ENCODE measurements at places on chromosomes 7 and 10.

GRCh38 chr7:89826557-89826956, 327.7 kb upstream of the STEAP1 start:
- DNase-seq, result no peak

DNA sequence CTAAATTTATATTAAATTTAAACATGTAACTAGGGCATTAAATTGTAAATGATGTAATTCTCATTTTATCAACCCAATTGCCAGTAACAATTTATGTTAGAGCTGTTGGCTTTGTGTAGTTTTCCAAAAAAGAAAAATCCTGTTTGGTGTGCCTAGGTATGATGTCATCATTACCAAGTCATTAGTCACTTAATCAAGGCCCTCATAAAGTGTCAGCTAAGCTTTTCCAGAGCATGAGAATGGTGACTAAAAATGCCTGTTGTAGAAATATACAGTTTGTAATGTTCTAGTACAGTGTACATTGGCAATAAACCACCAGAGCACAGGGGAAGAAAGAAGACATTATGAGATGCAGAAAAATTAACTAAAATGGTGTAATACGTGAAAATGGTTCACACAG, 593.8 kb upstream of the ANKRD30A start:
- DNase-seq, result no peak

GRCh38 chr7:91086200-91086599, 178.0 kb upstream of the FZD1 start:
- DNase-seq, result no peak

DNA sequence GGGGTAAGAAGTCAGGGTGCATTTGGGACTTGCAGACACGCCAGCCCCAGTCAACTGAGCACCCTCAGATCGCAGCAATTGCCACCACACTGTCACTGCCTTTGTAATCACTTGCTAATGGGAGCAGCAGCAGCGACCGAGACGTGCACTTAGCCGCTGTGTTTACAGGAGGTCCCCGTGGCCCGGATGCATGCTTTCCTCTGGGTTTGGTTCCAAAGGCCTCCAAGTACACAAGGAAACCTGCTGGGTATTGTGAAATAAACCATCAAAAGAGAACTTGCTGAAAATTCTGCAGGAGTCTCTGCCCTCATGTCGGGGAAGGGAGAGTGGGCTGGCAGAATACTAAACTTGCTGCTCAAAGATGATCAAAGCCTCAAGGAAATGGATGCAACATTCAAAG, 341.7 kb downstream of the DNAJB6 start:
- DNase-seq, result no peak

DNA sequence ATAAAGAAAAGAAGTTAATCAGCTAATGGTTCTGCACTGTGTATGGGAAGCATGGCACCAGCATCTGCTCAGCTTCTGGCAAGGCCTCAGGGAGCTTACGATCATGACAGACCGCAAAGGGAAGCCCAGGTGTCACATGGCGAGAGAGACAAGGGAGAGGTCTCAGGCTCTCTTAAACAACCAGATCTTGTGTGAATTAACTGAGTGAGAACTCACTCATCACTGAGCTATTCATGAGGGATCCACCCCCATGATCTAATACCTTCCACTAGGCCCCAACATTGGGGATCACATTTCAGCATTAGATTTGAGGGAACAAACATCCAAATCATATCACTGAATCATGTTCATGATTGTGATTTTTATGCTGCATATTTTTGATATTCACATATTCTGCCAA, 5.8 kb downstream of the USP54 start:
- DNase-seq, result no peak
